Psoas muscle (tissue), 8 donors: ENCODE measurements at places on chromosomes 6 and 20. TPM values are rescaled to one million over a fixed set of nuclear protein-coding genes. Genes with fewer than 3 reads are reported as not detected.

The SOBP gene
- 24.4 TPM for polyA plus RNA-seq

DNA sequence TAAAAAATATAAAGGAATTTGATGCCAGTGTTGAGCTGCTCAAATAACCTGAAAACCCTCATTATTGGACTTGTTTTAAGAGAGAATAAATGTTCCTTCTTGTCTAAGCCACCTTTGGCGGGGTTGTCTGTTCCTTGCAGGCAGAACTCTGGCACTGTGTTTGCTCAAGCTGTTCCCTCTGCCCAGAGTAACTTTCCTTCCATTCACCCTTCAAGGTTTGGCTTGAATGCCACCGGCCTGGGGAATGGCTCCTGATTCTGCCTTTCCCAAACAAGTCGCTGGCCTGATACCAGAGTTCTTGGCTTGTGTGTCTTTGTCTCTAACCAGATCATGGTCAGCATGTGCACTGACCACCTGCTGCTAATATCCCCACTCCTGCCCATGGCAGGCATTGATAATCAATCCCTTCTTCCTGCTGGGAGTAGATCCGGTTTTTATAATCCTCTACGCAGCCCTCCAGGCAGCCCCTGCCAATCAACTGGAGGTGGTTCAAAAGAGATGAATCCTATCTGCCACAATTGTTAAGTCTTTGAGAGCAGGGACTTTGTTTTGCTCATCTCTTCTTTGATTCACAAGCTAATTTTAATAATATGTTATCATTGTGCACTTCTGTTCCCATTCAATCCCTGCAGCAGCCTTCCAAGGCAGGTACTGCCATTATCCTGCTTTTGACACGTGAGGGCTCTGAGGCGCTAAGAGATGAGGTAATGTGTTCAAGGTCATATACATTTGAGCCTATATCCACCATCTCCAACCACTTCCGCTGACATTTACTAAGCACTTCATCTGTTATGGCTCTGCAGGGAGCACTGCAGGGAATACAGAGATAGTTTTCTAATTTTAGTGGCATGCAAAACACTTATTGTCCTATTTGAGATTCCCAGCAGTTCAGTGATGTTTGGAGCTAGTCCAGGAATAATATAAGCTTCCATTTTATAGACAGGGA is 3.1 kb upstream of the CCM2L start:
- no peak for DNase-seq

The PRKN gene
- polyA plus RNA-seq = 11.7 TPM

DNA sequence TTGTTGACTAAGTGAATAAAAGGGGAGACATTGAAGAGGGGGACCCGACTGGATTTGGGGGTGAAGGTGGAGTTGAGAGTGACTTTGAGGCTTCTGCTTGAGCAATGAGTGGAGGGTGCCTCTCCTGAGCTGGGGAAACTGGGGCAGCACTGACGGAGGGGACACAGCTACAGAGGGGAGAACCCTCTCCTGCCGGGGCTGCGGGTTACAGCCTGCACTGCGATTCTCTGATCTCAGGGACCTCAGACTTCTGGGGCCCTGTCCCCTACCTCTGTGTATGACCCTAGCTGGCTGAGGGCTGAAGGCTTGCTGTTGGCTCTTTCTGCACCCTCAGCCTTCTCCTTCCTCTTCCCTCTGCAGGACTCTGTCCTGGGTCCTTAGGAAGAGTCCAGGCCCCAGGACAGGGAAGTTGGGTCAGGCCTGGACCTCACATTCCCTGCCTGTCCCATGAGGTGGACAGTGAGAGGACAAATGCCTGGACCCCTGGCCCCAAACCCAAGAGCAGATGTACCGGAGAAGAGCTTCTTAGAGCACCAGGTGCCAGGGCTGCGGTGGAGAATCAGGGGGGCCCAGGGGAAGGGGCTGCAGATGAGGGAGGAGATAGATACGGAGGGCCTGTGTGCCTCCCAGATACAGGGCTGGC is 13.7 kb upstream of the FAM110A start:
- no peak for DNase-seq

DNA sequence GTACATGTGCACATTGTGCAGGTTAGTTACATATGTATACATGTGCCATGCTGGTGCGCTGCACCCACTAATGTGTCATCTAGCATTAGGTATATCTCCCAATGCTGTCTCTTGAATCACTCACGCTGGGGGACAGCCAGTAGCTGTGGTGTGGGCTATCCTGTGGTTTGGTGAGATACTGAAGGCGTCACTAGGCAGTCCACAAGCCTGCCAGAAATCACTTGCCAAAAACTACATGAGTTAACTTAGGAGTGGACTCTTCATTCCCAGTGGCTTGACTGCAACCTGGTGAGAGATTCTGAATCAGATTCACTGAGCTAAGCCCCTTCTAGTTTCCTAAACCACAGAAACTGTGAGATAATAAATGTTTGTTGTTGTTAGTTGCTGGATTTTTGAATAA is 191.3 kb downstream of the TSHZ2 start:
- peak; percentile 34 for DNase-seq

The ZFP57 gene
- polyA plus RNA-seq = not detected

DNA sequence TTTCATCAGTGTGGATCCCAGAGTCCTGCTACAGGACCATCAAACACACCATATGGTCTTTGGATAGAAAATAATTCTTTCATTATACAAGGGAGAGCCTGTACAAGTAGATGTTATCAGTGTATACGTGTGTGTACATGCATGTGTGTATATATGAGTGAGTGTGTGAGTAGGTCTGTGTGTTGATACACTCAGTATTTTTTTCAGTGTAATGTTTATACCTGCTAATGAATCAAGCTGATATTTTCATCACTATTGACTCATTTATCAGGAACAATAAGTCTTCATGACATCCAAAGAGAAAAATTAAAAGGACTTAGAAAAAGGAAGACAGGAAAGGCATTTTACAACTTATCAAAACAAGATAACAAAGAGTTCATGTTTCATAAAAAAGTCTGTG is 66.5 kb downstream of the EPM2A start:
- DNase-seq = no peak

GRCh38 chr20:60258255-60258863 is 300.1 kb downstream of the CDH26 start:
- DNase-seq = no peak
